ENCODE measurements at places on chromosomes 12 and 14. TPM values are rescaled to one million over a fixed set of nuclear protein-coding genes. Genes with fewer than 3 reads are reported as not detected.
A peak's percentile ranks its signal among the peaks of the same experiment; 100 is the strongest.

DNA sequence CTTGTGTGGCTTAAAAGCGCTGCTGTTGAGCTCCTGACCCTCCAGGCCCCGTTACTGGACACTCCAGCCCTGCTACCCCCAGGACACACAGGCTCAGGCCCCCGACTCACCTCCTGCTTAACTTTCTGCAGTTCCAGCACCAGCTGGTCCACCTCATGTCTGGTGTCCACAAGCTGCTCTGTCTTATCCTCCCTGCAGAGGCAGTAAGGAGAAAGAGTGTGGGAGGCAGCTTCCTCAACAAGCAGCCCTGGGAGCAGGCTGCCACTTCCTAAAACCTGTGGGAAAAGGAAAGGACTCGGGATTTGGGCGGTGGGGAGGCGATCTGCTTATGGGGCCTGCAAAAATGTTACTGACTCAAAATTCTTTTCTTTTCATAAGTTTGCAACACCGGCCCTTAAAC lies 79.2 kb downstream of the CCDC88C start:
- no peak for DNase-seq

- DNase-seq, result no peak
These were observed 7.7 kb upstream of the FBLN5 start for GRCh38 chr14:91955168-91955567.

DNA sequence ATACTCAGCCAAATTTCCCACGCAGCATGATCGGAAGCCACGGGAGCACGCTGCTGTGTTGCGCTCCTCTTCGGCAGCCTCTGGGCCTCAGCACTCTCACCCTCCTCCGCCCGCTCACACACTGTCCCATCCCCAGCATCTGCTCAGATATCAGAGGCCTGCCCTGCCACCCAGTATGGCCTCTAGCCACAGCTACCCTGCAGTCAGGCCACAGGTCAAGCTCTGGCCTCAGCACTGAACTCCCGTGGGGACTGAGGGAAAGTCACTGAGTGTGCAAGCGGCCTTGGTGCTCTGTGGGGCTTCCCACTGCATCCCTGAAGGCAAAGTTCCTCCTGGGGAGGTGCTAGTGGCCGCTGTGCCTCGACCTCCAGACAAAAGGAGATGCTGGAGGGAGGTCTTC lies 2.0 kb downstream of the KRT77 start:
- DNase-seq, result no peak

GRCh38 chr12:85277191-85277590 lies 2.8 kb upstream of the ALX1 start:
- no peak for DNase-seq

DNA sequence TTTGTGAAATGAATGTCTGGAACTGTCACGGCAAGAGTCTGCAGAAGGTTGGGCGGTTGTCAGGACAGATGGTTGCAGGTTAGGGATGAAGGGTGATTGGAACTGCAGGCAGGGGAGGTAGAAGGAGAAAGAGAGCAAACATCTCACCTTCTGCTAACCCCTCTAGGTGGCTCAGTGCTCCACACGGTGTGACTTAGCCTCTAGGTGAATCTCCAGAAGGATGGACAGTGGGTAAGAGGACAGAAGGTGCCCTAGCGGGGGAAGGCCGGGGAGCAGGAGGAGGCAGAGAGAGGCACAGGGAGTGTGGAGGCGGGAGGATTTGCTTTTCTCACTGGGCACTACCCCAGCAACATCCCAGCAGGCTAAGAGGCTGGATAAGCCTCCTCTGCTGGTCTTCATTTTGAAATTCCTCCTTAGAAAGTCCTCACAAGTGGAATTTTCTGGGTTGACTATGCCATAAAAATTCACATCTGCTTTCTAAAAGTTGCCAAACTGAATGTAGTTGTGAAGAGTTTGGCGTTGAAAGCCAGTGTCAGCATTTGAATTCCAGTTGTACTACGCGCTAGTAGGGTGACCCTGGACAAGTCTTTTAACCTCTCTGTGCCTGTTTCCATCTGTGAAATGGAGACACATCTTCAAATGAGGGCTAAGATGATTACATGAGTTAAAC lies 10.7 kb upstream of the GPR68 start:
- peak; percentile 37 for DNase-seq

GRCh38 chr12:41011939-41012338 lies 176.2 kb upstream of the PDZRN4 start:
- no peak for DNase-seq

DNA sequence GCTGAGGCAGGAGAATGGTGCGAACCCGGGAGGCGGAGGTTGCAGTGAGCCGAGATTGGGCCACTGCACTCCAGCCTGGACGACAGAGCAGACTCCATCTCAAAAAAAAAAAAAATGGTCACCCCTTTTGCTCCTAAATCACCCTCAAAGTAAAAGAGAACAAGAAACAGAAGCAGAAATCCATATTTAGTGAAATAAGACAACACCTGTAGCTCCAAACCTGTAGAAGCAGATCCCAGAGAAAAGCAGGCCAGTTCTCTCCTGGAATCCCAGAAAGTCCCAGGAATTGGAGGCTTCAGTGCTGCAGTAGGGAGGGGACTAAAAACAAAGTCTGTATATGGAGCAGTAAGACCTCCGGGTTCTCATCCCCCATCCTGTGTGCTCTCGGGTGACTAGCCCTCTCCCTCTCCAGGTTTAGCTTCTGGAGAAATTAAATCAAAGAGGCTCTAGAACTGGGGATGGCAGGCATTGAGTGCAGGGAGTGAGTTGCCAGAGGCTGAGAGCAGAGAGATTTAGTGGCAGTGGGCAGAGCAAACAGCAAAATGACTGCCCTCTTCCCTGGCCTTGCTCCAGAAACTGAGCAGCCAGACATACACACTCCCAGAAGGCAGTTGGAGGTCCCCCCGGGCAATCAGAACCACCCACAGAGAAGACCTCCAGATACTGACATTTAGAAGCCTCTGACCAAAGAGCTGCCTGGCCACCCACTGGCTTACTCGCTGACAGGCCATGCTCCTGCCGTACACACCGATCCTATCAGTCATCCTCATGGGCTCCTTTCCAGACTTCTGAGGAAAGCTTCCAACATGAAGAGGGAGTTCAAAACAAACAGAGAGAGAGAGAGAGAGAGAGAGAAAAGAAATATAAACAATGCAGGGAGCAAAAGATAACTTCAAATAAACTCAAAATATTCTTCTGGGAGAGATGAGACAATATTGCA lies 6.3 kb upstream of the MLXIP start:
- peak; percentile 78 for DNase-seq

DNA sequence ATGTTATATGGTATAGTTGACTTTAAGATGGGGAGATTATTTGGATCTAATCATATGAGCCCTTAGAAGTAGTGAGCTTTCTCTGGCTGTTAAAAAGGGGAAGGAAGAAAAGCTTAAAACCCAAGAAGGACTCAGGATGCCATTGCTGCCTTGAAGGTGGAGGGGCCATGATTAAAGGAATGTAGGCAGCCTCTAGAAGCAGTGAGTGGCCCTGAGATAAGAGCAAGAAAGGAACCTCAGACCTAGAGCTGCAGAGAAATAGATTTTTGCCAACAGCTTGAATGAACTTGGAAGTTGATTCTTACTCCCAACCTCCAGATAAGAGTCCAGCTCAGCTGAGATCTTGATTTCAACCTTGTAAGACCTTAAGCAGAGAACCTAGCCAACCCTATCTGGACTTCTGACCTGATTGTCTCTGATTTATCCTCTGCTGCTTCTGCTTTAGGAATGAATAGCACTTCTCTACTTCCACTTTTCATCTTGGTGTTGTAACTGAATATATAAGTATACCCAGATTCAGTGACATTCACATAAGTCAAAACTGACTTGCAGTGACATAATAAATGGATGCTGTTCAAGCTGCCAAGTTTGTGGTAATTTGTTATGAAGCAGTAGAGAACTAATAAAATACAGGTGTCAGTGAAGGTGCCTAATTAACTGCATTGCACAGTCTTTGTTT lies 33.5 kb downstream of the RAD51B start:
- DNase-seq, result no peak

DNA sequence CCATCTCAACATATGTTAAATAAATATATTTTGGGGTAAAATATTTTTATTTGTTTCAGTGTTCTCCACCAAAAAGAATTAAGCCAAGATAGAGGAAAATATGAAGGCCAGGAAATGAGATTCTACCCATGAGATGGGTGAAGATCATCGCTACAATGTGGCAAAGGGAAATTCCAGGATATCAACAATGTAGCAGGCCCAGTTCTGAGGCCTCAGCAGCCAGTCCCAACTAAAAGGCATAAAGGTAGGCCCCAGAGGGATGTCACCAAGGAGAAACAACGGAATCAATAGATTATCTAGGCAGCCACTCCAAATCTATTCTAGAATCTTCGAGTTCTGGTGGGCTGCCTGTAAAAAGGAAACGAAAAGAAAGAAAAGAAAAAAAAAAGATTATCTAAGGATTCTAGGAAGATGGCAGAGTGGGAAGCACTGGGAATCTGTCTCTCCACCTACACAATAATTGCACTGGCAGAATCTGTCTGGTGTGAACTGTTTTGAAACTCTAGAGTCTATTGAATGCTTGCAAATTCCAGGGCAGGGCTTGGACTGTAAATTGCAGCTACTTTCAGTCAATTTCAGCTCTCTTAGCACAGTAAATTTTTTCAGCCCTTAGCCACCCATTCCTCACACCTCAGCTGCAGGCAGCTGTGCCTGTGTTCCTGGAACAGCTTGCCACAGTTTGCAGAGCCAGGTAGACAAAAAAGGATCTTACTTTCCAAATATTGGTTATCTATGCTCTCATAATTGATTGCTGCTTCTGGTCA lies 33.1 kb upstream of the MMP19 start:
- DNase-seq, result no peak

DNA sequence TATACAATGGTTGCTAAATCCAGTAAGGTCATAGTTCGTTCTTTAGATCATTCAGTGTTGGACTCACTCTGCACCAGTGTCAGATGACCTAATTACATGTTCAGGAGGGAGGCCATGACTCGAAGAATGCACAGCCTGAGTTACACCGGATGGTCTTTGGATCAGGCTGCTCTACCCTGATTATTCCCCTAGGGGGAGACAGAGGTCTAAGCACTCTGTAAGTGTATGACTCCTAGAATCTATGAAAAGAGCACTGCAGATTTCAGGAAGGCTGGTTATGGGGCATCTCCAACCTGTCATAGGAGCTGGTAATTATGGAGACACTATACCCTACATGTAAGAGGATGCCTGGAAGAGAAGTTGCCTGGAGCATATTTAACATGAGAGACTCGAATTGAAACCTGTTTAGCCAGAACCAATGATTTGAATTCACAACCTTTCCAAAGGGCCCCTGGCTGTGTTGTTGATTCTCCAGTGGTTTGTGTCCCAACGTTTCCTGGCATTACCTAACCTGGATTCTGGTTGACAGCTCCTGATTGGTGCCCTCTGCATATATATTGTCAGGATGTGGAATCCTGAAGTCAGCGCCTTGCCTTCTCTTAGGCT lies at the start of gene MUCL1:
Gene MUCL1 (plus strand): TSS at position 584 of the 606 bp plus-strand sequence. CDS start 67 bp downstream, outside the sequence.
- peak; percentile 12 for DNase-seq

DNA sequence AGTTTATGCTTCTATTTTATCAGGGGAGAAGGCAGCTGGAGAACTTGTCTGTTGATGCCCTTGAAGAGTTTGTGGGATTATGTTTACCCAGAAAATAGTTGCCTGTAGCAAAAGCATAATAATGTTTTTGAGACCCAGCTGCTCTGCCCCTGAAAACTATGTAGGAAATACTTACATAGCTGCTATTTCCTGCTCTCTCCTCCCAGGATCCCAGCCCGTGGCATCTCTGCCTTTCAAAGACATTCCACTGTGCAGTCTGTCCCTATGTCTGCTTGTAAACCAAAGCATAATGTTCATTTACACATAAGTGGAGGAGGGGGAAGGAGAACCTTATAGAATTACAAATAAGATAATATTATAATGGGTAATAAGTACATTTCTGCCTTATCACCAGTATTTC lies 198.7 kb downstream of the SYT1 start:
- peak; percentile 5 for DNase-seq

GRCh38 chr12:76201758-76202157 lies 117.3 kb upstream of the NAP1L1 start:
- DNase-seq, result no peak

DNA sequence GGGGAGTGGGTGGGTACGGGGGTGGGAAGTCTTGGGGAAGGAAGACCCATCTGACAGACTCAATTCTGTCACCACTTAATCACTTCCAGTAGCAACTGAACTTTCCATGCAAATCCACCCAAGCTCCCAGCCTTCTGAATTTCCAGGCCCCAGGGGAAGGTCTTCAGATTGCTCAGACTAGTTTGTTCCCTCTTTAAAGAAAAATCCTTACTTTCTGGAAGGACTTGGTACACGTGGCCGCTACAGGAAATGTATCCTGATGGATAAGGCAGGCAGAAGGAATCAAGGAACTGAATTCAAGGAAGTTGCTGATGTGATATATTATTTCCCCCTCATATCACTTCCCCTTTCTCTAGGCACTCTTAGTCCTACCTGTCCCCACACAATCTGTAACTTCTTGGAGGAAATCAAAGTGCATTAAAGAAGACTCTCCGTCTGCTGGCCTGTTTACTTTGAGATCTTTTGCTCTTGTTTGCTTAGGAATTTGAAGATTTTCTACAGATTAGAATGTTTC lies 6.4 kb downstream of the NFKBIA start:
- no peak for DNase-seq

GRCh38 chr14:102539544-102540314 lies 30.2 kb upstream of the ANKRD9 start:
- peak; percentile 89 for DNase-seq

DNA sequence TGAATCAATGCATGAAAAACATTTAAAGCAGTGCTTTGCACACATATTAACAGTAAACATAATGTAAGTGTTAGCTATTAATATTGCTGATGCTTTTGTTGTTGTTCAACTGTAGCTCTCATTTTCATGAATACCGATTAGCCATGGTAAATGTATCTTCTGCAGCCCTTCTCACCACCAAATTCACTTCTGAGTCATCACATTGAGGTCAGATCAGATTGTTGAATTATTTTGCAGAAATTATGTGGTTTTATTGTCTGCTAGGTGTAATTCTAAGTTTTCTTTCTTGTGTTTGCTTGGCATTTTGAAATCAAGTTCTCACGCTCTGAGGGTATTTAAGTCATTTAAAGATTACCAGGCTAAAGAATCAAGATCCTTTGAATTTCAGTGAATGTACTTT lies 74.6 kb downstream of the AKAP6 start:
- DNase-seq, result no peak

The KLRF1 gene
- total RNA-seq, result 1.9 TPM

The TMEM229B gene
- 1.9 TPM for total RNA-seq

The INSM2 gene
- 1.7 TPM for total RNA-seq

The LRTM2 gene
- total RNA-seq, result 1.2 TPM

The RAPGEF3 gene
- 6.0 TPM for total RNA-seq

The PAX9 gene
- 2.9 TPM for total RNA-seq

The POC1B gene
- 47.4 TPM for total RNA-seq

The GYS2 gene
- 0.48 TPM for total RNA-seq

The FAM90A1 gene
- total RNA-seq, result not detected

The ALG10B gene
- total RNA-seq, result 14.0 TPM

Measured in umbilical cord (tissue), 2 donors.